ENCODE measurements at places on chromosomes 3 and 15.
A peak's percentile ranks its signal among the peaks of the same experiment; 100 is the strongest.

DNA sequence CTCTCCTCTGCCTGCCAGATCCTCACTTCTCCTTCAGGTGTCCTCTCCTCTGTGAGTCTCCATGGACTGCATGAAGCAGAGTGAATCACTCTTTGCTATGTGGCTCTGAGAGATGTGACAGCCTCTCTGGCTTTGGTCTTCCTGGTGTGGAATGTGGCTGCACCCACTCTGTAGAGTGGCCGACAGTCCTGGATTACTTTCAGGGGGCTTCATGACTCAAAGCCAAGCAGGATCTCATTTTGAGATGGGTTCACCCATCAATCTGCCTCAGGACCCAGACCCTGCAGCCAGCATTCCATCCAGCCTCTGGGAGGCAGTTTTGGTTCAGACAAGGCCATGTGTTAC, 221.9 kb upstream of the LYSMD4 start:
- no peak overlapping the region for H3K27ac ChIP-seq
- peaks cover 11% of the 10 kb centered on the region for H3K27me3 ChIP-seq
- no peak overlapping the region for H3K4me3 ChIP-seq
- H3K36me3 ChIP-seq: no peaks in the 10 kb centered on the region

DNA sequence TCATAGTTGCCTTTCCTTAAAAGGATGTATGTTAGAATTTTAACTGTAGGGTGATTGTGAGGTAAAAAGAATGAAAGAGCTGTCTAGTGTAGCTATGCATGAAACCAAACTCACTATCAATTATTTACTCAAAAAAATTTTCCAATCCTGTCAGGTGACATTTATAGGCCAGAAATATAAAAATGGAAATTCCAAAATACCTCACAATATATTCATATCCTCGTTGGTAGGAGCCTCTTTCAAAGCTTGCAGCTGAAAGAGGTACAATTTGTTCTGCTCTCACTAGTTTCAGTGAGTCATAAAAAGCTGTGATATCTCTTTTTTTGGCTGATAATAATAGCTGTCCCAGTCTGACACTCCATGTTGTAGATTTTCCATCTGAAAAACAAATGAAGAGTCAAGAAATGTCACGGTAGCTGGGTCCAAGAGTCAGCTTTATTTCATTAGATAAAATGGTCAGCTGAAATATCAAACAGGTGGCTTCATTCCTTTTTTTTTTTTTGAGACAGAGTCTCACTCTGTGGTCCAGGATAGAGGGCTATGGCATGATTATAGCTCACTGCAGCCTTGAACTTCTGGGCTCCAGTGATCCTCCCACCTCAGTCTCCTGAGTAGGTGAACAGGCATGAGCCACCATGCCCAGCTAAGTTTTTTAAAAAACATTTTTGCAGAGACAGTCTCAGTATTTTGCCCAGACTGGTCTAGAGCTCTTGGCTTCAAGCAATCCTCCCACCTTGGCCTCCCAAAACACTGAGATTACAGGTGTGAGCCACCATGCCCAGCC, 50.8 kb upstream of the XRN1 start:
- H3K36me3 ChIP-seq: peaks cover 74% of the 10 kb centered on the region
- H3K4me3 ChIP-seq: no peak overlapping the region
- peaks cover 3% of the 10 kb centered on the region for H3K4me1 ChIP-seq
- DNase-seq: no peak

DNA sequence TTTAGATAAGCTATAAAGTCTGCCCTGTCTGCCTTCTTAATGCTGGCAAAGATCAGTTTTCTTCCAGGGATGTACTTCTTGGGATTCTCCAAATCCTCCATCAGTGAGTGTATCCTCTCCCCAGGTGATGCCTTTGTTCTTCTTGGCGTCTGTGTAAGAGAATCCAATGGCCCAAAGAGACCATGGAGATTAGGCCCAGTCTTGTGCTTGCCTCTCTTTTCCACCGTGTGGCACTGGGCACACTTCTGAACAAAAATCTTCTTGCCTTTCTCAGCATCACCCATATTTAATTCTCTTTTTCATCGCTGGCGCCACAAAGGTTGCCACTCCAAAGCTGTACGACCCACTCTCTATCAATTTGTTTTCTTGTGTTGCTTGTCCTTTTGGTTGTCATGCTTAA, 32.2 kb upstream of the TAMM41 start:
- DNase-seq: no peak
- H3K27me3 ChIP-seq: peaks cover 10% of the 10 kb centered on the region
- no peak overlapping the region for H3K4me3 ChIP-seq
- no peaks in the 10 kb centered on the region for H3K4me1 ChIP-seq
- no peak overlapping the region for H3K27ac ChIP-seq

DNA sequence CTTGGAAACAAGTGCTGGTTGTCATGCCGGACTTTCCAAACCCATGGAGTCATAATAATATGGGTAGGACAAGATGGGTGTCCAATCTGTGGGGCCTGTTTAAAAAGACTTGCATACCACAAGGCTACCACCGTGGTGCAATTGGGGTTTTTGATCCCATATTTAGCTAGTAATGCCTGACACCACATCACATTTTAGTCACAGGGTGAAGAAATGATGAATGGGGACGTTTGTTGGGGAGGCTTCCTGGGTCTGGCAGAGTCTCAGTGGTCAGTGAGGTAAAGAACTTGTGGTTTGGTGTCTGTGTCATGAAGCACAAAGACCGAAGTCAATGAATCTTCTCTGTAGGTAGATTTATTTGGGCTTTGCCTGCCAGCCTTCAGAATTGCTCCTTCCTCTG, 31.0 kb downstream of the P3H2 start:
- DNase-seq: no peak
- peaks cover 23% of the 10 kb centered on the region for H3K4me1 ChIP-seq
- no peaks in the 10 kb centered on the region for H3K36me3 ChIP-seq
- H3K4me3 ChIP-seq: no peak overlapping the region
- no peak overlapping the region for H3K27ac ChIP-seq

DNA sequence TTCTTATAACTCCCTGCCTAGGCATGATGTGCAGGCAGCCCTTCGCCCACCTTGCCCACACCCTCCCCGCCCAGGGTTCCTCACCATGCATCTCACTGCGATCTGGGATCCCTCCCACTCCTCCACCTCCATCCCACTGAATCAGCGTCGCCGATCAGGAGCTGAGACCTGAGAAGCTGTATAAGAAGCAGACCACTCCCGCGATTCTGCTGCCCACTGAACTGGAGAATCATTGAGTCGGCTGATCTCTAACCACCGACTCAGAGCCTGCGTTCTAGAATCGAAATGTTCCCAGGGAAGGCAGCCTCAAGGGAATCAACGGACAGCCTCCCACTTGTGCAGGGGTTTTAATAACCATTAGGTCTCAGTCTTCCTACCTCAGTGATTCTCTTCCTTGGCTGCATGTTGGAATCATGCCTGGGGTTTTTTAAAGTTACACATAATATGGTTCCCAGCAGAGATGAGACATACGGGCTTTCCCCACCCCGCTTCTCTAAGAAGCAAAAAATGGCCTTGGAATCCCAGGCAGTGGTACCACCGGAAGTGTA, 60.2 kb downstream of the TMEM44 start:
- H3K27ac ChIP-seq: peak overlapping the region; percentile 88
- H3K36me3 ChIP-seq: no peaks in the 10 kb centered on the region
- peaks cover 50% of the 10 kb centered on the region for H3K4me1 ChIP-seq
- no peak overlapping the region for H3K4me3 ChIP-seq
- H3K27me3 ChIP-seq: no peaks in the 10 kb centered on the region

- H3K4me1 ChIP-seq: peaks cover 52% of the 10 kb centered on the region
- H3K36me3 ChIP-seq: peaks cover 40% of the 10 kb centered on the region
- peak within 1 kb of the TSS; percentile 82 for H3K27ac ChIP-seq
- DNase-seq: peak; percentile 97
- H3K4me3 ChIP-seq: peak within 1 kb of the TSS; percentile 78
These were observed at the start of gene AMIGO3 for GRCh38 chr3:49719214-49719884. AMIGO3 (minus strand) TSS chr3:49719684; CDS start chr3:49719465, 219 bp downstream.
